ENCODE measurements at places on chromosomes 6 and 20. TPM values are rescaled to one million over a fixed set of nuclear protein-coding genes. Genes with fewer than 3 reads are reported as not detected.

C20orf144 gene
- total RNA-seq = 0.14 TPM

TNFRSF21 gene
- 40.4 TPM for total RNA-seq

GRCh38 chr20:11492846-11493245 is 424.8 kb upstream of the BTBD3 start:
- H3K4me1 ChIP-seq = no peaks in the 10 kb centered on the region
- no peak overlapping the region for H3K4me3 ChIP-seq
- H3K27ac ChIP-seq = no peak overlapping the region
- no peak for DNase-seq
- H3K27me3 ChIP-seq = no peaks in the 10 kb centered on the region

- H3K4me3 ChIP-seq = no peak overlapping the region
- H3K4me1 ChIP-seq = peaks cover 10% of the 10 kb centered on the region
- no peak for DNase-seq
- no peak overlapping the region for H3K27ac ChIP-seq
Measured at GRCh38 chr6:108556250-108556649, 4.5 kb upstream of the FOXO3 start.
